ENCODE measurements at places on chromosomes 7 and 10.

DNA sequence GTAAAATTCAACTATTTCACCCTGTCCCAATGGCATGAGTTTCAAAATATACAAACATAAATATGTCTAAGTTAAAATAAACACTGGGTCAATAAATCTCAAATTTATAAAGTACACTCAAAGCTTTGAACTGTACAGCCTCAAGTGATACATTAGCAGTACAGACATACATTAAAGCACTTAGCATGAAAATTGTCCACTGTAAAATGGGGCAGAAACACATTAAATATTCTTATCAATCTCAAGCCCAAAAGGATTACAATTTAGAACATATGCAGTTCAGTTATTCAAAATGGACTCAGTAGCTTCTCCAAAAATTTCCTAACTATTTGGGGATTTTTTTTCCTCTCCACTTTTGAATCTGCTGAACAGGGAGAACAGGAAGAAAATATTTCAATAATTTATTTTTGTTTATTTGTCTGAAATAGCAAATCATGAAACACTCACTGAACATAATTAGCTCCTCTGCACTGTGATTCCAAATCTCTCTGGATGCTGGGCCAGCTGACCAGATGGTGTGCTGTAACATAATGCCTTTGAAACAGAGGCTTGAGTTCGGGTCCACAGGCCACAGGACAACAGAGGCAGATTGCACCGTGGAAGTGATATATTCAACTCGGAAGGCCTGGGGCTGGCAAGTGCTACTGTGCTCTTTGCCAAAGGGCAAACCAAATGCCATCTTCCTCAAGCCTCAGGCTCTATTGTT, 248.9 kb upstream of the LRRN3 start:
- no peak for DNase-seq

DNA sequence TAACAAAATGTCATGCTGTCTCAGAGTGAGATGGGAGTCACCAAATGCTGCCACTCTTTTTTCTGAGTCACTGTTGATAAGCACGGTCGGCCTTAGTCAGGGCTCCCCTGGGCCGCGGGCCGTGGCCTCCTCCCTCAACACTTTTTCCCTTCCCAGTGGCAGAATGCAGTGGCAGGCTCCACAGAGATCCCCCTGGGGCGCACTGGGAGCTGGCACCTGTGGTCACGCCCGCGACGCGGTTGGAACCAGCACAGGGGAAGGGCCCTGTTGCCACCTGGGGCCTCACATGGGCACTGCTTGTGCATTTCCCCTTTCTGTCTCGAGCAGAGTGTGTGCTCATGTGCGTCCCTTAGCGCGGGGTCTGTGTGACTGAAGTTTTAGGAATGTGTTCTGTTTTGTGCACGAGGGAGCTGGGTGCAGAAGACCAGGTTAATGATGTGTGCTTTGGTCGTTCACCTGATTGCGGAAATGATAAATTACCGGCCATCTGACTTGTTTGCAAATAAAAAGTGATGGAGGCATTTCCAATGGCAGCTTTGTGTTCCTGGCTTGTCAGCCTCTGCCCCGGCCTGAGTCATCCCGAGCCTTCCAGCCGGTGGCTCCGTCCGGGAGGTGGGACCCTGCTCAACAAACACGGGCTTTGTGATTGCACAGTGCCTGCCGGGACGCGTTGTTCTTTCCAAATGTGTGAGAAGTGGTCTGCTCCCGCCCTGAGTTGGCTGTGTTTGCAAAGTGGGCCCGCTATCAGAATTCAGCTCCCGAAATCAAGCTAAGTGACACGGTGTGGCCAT, 100.7 kb downstream of the NKX6-2 start:
- peak; percentile 61 for DNase-seq

DNA sequence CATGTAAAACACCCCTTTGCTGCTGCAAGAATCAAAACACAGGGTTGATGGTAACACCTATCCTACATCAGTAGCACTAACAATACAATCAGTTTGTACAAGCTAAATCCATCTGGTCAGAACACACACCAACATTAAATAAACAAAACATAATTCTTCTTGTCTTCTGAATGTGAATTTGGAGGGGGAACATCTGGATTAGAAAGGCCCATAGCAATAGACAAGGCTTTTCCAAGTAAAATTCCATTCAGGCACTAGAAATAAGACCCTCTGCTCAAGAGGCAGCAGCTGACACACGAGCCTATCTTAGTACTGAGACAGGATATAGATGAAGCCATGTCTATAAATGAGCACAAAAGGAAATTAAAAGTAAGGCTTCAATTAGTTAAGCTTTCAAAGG, 839.9 kb upstream of the LRRTM3 start:
- DNase-seq = no peak

GRCh38 chr7:15561835-15562234, at the start of gene AGMO:
TSS of gene AGMO (minus strand) at chr7:15562015.
- DNase-seq = no peak

DNA sequence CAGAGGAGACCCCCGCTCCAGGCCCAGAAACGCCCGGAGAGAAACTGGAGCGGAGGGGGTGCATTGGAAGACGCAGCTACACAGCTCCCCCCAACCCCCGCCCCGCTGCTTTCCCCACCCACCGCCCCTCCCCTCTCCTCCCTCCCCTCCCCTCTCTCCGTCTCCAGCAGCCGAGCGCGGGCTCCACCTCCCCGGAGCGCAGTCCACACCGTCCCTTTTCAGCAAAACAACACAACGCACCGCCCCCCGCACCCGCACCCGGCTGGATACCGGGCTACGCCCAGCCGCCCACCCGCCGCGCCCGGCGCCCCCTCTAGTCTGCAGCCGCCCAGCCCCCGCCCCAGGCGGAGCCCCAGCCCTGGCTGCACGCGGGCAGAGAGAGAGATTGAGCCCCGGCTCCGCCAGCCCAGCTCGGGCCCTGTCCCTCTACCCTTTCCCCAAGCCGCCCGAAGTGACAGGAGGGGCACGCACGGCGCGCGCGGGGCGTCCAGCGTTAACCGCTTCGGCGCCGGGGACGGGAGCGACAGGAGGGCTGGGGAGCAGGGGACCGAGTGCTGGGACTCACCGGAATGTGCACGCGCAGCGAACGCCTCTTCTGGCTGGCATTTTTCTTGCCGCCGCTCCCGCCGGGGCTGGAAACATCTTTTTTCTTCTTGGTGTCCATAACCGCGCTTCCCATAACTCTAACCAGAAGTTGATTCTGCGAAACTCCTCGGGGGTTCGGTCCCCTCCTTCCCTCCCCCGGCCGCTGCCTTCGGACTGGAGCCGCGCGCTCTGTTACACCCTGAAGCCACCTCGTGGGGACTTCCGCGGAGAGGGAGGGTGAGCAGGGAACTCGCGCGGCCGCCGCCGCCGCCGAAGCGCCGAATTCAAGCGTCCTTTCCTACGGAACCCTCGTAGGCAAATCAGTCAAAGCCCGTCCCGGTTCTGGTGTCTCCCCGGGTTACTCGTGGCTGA, 695 bp downstream of the PRKAG2 start:
- peak; percentile 85 for DNase-seq

- no peak for DNase-seq
Measured at GRCh38 chr10:69826789-69827554, 25.3 kb downstream of the COL13A1 start.

DNA sequence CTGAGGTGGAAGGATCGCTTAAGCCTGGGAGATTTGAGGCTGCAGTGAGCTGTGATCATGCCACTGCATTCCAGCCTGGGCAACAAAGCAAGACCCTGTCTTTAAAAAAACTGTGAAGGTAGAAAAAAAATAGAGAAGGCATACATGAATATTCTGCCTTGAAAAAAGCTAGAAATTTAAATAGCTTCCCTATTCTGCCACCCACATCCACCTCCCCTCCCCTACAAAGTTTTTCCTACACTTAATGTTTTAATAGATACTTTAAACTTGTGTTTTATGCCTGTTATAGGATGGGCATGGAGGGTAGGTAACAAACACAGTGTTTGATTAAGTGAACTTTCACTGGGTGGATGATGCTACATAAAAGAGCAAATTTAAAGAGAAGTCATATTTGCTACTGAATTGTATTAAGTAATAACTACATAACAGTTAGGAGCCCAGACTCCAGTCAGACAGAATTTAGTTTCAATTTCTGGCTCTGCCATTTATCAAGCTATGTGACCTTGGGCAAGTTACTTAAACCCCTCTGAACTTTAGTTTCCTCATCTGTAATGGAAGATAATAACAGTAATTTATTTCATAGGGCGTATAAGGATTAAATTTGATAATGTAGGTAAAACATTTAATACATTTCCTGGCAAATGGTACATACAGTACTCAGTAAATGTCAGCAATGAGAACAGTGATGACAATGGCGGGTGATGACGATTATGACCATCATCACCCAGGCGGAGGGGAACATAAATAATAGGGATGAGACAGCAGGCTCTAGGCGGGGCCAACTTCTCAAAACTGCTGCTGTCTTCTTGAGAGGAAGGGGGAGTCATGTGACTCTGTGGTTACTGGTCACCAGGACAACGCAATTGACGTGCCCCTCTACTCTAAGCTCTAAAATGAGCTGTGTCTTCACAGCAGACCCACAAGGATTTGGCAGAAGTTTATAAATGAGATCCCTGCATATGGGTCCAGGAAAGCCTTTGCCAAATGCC, 15.8 kb downstream of the DNMBP start:
- peak; percentile 62 for DNase-seq

DNA sequence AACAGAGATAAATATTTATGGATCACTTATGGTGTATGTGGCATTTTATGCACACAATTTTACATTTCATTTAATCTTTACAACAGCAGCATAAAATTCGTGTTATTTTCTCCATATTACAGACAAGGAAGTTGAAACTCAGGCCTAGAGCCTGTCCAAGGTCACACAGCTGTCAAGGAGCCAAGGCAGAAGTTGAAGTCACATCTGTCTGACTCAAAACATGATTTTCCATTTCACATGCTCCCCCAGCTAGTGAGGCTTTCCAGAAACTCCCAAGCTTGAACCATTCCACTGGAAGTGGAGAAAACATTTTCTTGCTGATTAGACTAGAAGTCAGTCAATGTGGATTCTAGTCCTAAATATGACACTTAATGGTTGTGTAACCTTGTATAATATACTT, 110.5 kb downstream of the HECTD2 start:
- no peak for DNase-seq

DNA sequence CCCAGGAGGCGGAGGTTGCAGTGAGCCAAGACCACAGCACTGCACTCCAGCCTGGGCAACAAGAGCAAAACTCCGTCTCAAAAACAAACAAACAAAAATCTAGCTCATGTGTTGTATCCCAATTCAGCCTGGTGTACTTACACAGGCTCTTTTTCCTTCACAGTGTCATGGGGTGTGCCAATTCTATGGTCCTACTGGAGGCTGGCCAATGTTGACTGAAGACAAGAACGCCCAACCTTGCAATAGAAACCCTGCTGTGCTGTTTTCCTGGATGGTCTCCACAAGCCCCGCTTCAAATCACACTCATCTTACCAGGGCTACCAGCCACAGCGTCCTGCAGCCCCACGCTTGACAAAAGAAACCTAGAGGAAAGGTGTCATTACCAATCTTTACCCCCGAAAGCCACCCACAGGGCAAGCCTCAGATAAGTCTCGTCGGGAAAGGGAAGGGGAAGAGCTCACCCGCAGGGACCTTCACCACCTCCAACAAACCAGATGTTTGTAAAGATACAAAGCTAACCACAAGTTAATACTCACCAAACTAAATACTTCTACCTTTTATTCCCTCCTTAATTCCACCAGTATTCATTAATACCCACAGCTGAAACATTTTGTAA, 64.8 kb downstream of the TNS3 start:
- DNase-seq = no peak

GRCh38 chr7:91047636-91048035, 216.6 kb upstream of the FZD1 start:
- no peak for DNase-seq

DNA sequence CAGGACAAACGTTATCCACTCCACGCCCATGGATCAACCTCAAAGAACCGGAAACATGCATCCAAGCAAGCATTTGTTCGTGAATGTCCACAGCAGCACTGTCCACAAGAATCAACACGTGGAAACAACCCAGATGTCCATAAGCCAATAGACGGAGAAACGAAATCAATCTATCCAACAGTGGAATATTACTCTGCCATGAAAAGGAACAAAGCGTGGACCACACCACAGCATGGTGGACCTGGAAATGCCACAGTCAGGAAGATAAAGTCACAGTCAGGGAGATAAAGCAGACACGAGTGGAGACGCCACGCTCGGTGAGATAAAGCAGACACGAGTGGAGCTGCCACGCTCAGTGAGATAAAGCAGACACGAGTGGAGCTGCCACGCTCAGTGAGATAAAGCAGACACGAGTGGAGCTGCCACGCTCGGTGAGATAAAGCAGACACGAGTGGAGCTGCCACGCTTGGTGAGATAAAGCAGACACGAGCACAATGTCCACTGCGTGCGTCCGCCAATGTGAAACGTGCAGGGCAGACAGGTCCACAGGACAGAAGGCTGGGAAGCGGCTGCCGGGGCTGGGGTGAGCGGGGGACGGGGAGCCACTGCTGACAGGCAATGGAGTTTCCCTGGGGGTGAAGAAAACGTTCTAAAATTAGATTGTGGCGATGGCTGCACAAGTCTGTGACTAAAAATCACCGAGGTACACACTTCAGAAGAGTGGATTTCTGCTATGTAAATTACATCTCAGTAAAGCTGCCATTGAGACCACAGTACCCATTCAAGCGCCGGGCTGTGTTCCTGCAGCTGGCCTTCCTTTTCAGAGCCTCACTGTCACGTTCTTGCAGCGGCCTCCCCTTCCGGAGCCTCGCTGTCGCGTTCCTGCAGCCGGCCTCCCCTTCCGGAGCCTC, 10.6 kb downstream of the GPER1 start:
- DNase-seq = no peak

GRCh38 chr7:5523052-5523711, 99.5 kb upstream of the TNRC18 start:
- DNase-seq = no peak

- DNase-seq = no peak
Measured at GRCh38 chr10:30762620-30763019, 133.1 kb upstream of the LYZL2 start.

- DNase-seq = no peak
Measured at GRCh38 chr10:35040760-35041501, 49.2 kb downstream of the CUL2 start.

DNA sequence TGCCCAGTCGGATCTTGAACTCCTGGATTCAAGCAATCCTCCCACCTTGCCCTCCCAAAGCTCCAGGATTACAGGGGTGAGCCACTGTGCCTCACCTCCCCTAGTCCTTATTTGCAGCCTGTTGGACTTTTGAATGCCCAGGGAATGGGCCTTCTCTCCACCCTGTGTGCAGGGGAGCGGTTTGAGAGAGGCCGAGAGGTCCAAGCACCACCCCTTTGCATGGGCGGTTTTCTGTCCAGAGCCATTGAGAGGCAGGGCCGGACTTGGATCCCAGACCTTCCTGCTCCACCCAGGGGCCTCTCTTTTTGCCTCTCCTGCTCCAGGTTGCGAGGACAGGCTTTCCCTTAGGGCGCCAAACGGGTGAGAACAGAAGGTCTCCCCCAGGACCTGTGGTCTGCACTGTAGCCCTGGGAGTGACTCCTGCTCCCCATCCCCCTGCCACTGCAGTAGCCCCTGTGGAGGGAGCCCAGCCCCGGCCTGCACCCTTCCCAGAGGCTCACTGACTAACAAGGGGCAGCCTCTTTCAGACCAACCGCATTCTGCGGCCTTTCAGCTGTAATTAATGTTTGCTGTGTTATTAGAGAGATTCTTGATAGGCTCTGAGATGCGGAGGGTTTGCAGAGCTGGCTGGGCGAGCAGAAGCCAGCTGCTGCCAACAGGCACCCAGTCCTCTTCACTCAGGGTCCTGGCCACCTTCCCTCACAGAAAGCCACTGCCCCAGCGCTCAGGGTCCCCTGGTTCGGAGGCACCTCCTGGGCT, 57.9 kb downstream of the ELFN1 start:
- no peak for DNase-seq

GRCh38 chr10:108363576-108363975, 1199.1 kb upstream of the SORCS1 start:
- no peak for DNase-seq

GRCh38 chr7:47281161-47281560, 300.8 kb downstream of the TNS3 start:
- no peak for DNase-seq

GRCh38 chr7:84149573-84149972, 45.0 kb downstream of the SEMA3A start:
- DNase-seq = no peak

Measured in activated CD8-positive, alpha-beta memory T cell treated with anti-CD3 and anti-CD28 coated beads for 24 hours (primary cell).